ENCODE measurements at places on chromosomes 1 and 21.

DNA sequence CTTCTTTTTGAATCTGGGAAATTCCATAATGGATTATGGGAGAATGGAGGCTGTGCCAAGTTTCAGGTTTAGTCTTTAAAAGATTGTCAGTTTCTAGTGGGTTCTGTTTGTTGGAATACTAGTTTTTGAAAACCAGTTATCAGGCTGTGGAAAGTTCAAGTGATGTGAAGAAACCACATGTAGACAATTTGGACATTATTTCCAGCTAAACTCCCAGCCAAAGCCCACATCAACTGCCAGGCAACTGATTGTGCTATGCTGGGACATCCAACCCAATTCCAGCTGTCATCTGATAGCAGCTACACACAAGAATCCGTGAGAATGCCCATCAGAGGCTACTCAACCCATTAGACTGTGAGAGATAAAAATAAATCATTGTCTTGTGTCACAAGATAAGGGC lies 546.1 kb upstream of the ADAMTS5 start:
- no peak for DNase-seq

GRCh38 chr1:43481491-43481890 lies 27.8 kb upstream of the HYI start:
- no peak for DNase-seq

- DNase-seq, result no peak
Observed at GRCh38 chr1:34843392-34844251, 15.9 kb downstream of the SMIM12 start.

DNA sequence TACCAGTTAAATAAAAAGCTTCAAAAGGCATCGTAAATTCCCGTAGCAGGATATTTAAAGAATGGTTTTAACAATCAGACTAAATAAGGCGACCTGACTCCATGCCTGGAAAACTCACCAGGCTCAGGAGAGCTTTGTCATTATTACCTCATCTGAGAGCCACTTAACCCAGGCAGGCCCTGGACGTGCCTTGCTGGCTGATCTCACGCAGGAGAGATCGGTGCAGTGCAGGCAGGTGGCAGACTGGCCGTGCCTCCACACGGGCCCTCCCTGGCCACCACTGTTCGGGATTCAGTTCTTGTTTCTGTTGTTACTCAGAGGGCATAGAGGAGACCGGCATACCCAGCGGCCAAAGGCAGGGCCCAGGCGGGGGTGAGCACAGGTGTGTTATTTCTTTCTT lies 6.4 kb downstream of the MT1HL1 start:
- DNase-seq, result no peak

GRCh38 chr1:186518395-186518794 lies 57.5 kb upstream of the PDC start:
- no peak for DNase-seq

- peak; percentile 68 for DNase-seq
Observed at GRCh38 chr1:10761503-10762152, 34.8 kb downstream of the CASZ1 start.

DNA sequence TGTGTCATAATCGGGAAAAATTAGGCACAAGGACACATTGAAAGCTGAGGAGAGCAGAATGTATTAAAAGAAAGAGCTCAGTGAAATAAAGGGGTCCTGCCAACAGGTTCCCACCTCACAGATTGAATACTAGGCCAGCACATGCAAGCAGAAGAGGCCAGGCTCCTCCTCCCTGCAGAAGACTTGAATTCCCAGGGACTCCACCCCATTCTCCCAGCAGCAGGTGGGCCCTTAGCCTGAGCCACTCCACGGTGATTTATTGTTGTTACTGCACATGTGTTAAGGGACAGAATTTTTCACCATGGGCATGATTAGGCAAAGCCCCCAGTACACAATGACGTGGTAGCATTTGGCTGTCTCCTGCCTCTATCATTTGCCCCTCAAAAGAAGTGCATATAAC lies 1844.7 kb downstream of the NCAM2 start:
- DNase-seq, result no peak

DNA sequence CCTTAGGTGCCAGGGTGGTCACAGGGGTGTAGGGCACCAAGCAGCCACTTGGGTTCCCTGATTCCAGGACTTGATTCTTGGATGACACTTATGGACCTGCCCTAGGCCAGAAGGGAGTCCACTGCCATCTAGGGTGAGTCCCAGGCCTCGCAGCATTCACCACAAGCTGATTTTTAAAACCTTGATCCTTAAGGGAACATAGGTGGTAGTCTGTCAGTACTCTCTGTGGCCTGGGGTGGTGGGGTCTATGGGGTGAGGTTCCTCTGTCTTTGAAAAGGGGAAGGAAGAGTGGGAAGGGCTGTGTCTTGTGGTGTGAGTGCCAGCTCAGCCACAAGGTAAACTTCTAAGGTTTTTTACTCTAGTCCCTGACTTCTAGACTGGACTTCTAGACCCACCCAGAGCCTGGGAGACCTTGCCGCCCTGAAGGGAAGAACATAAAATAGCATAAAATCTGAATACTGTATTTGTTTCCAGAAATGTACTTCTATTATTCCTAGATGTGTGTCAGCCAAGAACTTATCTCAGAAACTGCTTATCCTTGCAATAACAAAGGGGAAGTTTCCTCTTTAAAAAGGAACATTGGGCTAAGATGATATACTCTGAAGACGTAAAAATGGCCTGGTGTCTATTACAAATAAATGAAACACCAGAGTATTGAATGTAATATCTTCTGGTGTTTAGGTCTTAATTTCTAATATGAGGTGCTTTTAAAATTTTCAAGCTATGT lies 757.3 kb downstream of the LTN1 start:
- DNase-seq, result no peak

- DNase-seq, result no peak
Observed at GRCh38 chr1:30262158-30262557, 461.2 kb downstream of the MATN1 start.

DNA sequence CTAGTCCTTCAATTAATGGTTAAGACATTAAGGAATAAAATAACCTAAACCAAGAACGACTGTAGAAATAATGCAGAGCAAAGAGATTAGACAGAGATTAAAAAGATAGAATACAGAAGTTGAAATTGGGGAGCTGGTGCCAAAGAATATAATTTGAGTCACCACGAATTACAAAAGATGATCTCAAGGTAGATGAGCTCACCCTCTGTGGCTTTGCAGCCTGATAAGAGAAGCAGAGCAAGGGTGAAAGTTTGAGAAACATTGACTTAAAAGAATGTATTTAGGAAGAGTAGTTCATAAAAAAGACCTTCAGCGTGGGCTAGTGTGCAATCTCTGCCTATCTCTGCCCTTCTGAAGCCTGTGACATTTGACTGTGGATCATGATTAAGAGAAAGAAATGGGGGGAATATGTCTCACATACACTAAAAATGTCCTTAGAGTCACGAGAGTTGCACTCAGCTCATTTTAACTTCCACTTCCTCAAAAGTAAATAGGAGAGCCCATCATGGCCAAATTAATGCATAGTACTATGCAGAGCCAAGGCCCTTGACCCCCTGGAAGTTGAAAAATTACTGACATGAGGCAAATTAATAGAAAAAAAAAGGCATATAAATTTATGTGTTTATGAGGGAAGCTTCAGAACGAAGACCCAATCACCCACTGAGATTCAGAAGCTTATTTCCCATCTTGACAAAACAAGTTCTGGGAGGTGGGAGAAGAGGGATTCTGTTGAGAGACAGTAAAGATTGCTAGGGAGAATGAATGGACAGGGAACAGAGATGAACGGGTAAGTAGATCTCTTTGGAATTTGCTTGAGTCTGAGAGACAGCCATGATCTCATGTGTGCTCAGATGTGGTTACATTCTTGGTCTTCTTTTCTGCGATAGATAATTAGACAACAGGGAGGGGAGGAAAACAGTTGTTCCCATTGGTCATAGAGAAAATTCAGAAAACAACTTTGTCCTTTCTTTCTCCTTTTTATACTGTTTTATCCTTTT lies 395.4 kb upstream of the LRRC7 start:
- DNase-seq, result no peak

DNA sequence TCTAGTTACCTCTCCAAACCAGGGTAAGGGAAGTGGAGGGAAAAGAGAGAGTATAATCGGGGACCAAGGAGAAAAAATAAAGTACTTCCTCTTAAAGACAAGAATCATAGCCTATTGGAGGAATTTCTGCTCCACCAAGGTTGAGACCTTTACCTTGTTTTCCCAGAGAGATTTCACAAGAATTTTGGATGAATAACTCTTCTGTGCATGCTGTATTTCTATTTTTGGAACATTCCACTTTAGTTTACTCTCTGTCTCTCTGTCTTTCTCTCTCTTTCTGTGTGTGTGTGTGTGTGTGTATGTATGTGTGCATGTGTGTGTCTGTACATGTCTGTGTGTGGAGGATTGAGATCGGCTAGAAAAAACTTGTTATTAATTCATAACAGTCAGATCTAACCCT lies 318.4 kb upstream of the RGS18 start:
- DNase-seq, result no peak

GRCh38 chr1:6625584-6626149 lies 999 bp downstream of the THAP3 start:
- peak; percentile 45 for DNase-seq

DNA sequence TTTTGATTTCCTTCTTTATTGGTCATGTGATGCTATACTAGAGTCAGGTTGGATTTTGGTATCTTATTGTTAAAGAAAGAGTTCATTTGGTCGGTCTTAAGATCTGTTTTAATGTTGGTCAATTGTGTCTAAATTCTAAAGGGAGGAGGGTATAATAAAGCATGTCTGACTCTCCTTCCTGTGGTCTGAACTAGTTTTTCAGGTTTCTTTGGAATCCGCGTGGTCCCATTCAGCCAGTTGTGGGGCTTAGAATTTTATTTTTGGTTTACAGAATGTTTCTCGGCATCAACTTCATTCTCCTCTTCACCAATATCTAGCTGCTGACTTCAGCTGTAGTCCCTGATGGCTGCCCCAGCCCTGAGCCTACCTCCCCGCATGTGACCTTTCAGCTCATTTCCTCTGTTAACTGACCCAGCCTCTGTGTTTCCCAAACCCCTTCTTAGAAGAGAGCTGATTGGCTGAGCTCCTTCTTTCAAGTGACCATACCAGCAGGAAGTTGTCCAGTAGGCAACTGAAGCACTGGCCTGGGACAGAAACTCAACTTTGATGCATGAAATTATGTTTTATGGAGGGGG lies 8.7 kb upstream of the MYOC start:
- no peak for DNase-seq

DNA sequence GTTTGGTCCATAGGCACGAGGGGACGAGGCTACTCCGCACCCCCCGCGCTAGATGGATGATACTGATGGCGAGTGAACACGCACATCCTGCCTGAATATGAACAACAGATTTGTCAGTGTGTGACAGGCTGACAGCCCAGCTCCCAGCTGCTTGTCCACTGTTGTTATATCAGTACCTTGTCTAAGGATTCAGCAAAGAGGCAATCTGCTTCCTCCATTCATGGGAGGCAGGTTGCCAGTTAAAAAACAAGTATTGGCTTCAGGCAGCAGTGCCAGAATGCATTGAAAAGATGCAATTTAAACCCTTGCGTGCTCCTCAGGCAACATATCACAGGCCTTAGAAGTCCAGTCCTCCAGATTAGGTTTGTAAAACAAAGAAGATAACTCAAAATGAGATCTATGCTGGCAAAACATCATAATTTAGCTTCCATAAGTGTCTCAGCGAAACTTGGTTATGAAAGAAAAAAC lies 223.3 kb downstream of the GPATCH2 start:
- no peak for DNase-seq

- peak; percentile 64 for DNase-seq
Observed at GRCh38 chr21:42833439-42833815, 45.9 kb downstream of the WDR4 start.

GRCh38 chr21:28754127-28754611 lies 238.5 kb downstream of the LTN1 start:
- DNase-seq, result peak; percentile 8

- DNase-seq, result no peak
Observed at GRCh38 chr1:59329412-59330053, 32.6 kb downstream of the FGGY start.

- DNase-seq, result no peak
Observed at GRCh38 chr1:18429654-18430053, 51.1 kb upstream of the KLHDC7A start.

DNA sequence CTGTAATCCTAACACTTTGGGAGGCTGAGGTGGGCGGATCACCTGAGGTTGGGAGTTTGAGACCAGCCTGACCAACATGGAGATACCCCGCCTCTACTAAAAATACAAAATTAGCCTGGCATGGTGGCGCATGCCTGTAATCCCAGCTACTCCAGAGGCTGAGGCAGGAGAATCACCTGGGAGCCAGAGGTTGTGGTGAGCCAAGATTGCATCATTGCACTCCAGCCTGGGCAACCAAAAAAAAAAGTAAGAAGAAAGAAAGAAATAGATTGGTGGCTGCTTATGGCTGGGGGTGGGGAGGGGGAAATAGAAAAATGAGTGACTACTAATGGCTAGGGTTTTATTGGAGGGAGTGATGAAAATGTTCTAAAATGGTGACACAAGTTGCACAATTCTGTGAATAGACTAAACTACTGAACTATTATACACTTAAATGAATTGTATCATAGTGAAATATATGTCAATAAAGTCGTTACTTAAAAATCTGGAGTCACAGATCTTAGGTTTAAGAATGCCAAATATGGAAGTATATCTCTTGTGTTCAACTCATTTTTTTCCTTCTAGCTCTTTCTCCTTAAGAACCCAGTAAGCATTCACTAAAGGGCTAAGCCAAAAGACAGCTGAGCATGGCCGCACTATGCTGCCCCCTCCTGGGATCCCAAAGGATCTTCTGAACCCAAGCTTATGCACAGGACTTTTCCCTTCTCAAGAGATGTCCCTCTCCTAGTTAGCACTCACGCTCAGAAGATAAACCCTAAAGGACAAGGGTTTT lies 3.2 kb upstream of the NPL start:
- peak; percentile 66 for DNase-seq

DNA sequence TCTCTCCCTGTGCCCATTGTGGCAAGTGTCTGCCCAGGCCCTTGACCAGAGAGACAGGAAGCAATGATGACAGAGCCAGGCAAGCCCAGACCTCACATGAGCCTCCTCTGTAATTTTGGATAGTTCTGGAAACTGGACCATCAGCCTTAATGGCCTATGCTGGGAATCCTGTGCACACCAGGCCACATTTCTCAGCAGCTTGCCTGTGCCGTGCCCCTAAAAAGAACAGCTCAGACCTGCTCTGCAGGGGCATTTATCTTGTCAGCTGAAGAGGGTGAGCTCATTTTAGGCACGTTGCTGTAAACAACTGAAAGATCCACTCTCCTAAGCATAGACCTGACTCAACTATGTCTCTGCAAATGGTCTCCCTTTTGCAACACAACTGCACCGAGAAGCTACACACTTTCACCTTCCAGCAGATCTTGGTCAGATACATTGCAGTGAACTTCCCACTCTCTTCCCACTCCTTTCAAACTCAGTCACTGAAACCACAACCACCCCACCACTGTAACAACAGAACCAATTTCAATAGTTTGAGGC lies 53.5 kb upstream of the BACH1 start:
- no peak for DNase-seq
